NCI-H1417 (cell line): ENCODE measurements at places on chromosomes 2 and 18.

DNA sequence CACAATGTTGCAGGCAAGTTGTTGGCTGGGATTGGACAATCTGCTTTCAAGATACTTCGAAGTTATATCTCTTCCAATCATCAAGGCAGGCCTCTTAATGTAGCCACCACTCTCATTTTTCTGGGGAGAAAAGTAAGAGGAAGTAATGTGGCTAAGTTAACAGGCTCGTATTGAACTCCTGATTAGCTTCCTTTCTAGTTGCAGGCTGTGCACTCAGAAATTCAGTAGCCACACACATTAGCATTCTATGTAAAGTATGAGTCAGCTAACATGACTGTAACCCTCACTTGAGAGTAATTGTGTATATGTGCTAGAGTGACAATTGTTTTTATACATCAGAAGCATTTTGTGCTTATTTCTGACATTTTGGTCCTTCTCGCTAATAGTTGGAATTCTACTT lies 3.3 kb downstream of the TWSG1 start:
- DNase-seq, result no peak

DNA sequence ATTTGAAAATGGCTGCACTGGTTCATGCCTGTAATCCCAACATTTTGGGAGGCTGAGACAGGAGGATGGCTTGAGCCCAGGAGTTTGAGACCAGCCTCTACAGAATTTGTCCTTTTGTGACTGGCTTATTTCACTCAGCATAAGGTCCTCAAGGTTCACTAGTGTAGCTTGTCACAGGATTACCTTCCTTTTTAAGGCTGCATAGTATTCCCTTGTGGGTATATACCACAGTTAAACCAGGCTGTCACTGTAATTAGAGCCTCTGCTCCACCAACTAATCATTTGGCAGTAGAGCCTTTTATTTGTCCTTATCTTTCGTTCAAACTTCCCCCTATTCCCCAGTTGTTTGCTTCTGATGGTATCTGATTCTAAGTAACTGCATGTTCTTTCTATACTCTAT lies 50.4 kb upstream of the SELENOI start:
- DNase-seq, result no peak

- peak; percentile 81 for DNase-seq
These were observed 7.6 kb upstream of the PRKCE start for GRCh38 chr2:45643543-45644542.

GRCh38 chr2:170244555-170244954 lies 66.6 kb downstream of the MYO3B start:
- DNase-seq, result no peak

GRCh38 chr18:22020867-22021370 lies 148.5 kb upstream of the GATA6 start:
- DNase-seq, result no peak

GRCh38 chr2:206867006-206867405 lies 72.3 kb upstream of the CPO start:
- DNase-seq, result no peak

- no peak for DNase-seq
These were observed 798.1 kb downstream of the CPS1 start for GRCh38 chr2:211354481-211354880.
